ENCODE measurements at places on chromosomes 16 and 17.

DNA sequence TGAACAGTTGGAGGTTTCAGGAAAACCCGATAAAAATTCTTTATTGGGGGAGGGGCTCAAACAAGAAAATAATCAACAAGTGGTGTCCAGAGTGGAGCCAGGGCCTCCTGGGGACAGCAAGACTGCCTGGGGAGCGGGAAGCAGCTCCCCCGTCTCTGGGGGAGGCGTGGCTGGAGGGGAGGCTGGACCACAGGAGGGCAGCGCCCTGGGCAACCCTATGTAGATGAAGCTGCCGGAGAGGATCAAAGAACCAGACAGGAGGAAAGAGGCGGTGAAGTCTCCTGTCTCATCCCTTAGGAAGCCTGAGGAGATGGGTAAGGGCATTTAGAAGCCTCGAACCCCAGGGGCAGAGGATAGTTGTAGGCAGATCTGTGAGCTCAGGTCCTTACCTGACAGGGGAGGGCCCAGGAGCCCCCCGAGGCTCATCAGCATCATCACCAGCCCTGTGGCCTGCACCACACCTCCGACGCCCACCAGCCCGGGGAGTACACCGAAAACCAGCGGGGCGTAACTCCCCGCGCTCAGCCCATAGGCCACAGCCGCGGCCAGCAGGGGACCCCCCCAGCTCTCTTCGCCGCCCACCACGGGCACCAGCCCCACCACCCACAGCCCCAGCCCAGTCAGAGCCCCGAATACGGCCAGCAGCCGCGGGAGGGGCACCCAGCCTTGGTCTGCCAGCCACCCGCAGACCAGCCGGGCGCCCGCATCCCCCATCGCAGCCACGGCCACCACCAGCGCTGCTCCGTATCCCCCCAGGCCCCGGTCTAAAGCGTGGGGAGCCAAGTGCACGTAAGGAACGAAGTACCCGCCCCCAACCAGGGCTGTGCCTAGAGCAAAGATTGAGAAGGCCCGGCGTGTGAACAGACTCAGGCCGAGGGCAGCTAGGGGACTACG is 2.0 kb downstream of the SLC16A11 start:
- DNase-seq = no peak

GRCh38 chr17:41440531-41441033 is at the start of gene KRT38:
Gene KRT38 (minus strand): TSS chr17:41440983. CDS start chr17:41440921, 62 bp downstream.
- DNase-seq = no peak

DNA sequence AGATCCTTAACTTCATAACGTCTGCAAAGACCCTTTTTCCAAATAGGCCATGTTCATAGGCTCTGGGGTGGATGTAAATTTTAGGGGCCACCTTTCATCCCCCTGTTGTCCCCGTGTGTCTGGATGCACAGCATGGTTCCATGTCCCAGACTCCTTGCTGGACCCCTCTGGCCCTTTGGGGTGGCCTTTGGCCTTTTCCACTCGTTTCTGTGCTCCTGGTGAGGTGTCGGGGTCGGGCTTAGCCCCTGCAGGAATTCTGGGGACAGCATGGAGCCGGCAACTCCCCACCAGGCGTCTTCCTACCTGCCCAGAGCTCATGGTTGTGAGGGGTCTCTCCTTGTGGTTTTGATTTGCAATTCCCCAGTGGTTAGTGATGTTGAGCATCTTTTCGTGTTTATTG is 183.5 kb downstream of the SEC14L1 start:
- DNase-seq = no peak

DNA sequence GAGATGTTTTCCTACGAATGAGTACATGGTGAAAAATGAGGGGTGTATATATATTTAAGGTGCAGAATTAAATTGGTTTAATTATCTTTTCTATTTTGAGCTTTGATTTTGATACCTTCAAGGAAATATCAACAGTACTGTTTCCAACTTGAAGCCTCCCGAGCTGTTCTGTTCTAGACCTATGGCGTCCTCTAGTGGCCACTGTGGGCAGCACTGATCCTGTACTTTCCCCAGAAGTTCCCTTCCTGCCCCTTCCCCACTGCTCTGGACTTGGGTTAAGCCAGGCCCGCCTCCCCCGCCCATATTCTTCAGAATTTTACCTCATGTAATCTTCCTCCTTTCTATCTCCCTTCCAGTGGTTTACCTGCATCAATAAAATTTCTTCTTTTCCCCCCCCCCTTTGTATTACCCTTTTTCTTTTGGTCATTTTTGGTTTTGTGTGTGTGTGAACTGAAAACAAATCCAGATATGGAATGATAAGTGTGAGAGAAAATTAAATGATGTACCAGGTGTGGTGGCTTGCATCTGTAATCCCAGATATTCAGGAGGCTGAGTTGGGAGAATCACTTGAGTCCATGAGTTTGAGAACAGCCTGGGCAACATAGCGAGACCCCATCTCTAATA is 1643.5 kb downstream of the TP53TG3F start:
- no peak for DNase-seq

GRCh38 chr16:23110257-23110899 is 38.9 kb downstream of the USP31 start:
- DNase-seq = no peak

DNA sequence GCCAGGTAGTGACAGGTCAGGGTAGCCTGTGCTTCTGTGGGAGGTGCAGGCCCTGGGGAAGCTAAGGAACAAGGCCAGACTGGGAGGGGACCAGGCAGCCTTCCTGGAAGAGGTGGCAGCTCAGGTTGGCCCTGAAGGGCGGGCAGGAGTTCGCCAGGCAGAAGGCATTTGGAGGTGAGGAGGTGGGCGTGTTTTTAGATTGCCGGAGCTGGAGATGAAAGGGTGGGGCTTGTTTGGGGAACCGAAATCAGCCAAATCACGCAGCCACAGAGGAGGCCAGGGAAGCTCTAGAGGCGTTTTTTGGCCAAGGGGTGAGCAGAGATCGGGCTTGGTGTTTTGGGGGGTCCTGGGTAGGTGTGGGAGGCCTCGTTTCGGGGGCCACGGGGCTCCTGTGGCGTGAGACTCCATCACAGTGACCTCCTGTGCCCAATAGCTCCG is 7.6 kb downstream of the ADCY7 start:
- DNase-seq = no peak

DNA sequence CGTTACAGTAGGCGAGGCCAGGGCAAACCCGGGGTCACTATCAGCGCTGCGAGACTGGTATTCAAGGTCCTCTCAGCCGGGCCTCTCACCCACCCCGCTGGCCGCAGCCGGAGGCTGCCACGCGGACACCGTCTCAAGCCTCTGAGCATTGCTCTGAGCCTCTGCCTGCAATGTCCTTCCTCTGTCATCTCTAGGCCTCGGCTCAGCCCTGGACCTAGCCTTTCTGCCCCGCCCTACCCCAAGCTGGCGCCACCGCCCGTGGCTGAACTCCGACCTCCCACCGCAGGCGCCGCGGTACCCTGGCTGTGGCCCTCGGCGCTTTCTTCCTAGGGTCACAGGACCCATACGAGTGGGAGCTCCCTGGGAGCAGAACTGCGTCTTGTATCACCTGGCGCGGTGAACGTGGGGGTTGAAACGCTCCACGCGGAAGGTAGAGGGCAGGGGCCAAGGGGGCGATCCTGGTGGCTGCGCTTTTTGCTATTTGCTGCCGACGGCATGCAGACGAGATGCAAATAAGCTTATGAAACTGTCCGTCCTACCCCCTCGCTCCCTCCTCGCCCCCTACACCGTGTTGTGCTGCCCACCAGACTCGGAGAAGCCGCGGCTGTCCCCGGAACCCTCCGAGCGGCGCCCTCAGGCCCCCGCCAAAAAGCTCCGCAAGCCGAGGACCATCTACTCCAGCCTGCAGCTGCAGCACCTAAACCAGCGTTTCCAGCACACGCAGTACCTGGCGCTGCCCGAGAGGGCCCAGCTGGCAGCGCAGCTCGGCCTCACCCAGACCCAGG is 3.7 kb downstream of the DLX4 start:
- no peak for DNase-seq

DNA sequence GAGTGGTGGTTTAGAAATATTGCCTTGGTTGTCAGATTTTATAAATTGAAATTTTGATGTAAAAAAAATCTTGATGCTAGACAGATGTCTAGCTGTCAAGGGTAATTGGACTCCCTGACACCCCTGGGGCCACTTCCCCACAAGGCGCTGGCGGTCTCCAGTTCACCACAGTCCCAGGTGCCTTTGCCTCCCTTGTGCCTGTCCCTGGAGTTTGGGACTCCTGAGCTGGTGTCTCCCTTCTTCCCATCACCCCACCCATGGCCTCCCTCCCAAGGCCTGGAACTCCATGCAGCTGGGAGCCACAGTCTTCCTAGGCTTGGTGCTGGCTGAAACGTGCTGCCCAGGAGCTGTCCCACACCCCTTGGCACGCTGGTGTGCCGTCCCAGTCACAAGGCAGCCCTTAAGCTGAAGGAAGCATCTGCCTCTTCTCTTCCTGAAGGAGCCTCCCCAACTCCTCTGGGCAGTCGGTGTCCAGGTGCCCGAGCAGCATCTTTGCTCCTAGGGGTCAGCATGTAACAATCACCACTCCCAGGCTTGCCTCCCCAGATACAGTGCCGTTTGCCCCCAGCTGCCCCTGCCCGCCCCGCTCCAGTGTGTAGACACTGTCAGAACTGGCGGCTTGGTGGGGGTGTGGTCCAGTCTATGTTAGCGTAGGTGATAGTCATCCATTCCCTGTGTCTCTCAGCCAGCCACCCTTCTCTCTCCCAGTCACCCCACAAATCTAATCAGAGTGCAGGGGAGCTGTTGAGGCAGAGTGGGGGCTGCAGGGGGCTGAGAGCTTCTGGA is 26.2 kb downstream of the POLR3E start:
- no peak for DNase-seq

DNA sequence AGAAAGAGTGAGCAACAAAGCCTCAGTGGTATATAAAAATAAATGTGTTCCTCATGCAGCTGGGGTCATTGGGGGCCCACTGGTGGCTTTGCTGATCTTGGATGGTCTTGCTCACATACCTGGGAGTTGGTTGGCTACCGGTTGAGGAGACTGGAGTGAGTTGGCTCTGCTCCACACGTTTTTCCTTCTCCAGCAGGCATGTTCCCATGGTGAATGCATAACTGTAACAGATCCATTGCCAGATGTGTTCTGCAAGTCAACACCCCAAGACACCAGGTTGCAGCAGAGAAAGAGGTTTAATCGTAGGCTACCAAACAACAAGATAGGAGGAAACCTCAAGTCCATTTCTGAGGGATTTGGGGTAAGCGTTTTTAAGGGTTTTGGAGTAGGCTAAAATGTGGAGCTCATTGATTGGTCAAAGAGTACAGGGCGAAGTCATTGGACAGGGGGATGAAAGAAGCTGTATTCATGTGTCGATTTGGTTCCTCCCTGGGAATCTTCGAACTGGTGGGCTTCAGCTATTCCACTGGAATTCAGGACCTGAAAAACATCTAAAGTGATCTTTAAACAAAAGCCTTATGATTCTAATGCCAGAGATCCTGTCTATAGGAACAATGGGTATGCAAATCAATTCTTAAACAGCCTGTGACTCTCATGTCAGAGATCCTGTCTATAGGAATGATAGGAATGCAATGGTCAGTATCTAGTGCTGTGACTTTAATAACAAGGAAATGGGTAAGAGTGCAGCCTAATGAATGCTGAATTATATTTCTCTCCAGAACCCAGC is 467.5 kb upstream of the C16orf82 start:
- no peak for DNase-seq

DNA sequence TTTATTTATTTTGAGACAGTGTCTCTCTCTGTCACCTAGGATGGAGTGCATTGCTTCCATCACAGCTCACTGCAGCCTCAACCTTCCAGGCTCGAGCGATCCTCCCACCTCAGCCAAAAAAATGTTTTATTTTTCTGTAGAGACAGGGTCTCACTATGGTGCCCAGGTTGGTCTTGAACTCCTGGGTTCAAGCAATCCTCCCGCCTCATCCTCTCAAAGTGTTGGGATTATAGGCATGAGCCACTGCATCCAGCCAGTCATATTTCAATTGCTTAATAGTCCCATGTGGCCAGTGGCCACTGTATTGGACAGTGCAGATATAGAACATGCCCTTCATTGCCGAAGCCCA is 15.3 kb downstream of the TMC7 start:
- DNase-seq = no peak

DNA sequence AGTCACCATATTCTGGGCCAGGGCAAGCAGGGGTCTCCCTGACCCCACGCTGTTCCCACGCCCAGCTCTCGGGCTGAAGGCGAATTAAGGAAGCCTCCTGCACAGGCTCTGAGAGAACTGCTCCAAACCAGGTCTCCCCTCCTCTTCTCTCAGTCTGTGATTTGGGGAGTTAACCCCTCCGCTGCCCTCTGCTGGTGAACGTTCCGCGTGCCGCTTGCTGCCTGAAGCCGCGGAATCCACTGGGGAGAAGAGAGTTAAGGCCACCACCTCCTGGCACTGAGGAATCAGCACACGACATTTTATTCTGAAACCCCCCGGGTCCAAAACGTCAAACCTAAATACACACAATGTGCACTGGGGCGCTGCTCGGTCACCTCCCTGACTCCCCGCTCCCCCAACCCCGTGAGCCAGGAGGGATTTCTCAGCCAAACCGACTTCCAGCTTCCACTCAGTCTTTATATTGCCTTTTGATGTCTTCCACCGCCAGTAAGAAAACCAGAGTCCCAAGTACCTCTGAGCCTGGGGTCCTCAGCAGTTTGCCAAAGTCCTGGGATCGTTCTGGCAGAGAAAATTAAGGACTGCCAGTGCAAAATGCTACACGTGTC is 54.4 kb upstream of the RCVRN start:
- DNase-seq = no peak

- DNase-seq = no peak
Measured at GRCh38 chr16:87926246-87927194, 9.8 kb downstream of the CA5A start.

DNA sequence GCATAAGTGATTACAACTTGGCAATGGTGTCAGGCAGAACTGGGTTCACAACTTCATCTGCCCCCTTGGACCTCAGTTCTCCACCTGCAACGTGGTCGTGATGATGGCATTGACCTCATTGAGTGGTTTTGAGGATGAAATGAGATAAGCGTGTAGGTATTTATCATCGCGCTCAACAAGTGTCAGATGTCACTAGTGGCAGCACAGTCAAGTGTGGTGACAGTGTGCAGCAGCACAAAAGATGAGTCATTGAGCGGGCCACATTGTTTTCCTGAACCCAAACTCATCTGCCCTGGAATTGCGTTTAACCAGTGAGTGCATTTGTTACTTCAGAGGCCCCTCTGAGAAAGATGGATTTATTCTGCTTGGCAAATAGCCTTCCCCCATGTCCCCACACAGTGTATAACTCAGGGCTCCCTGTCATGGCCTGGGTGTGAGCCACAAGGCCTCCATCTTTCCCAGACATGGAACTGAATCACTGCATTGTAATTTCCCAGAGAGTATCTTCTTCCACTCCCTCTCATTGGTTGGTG is 20.9 kb downstream of the IRX3 start:
- no peak for DNase-seq

GRCh38 chr17:76405967-76406647 is 21.7 kb downstream of the SPHK1 start:
- DNase-seq = no peak

GRCh38 chr17:51646539-51646938 is 386.2 kb downstream of the UTP18 start:
- DNase-seq = no peak

DNA sequence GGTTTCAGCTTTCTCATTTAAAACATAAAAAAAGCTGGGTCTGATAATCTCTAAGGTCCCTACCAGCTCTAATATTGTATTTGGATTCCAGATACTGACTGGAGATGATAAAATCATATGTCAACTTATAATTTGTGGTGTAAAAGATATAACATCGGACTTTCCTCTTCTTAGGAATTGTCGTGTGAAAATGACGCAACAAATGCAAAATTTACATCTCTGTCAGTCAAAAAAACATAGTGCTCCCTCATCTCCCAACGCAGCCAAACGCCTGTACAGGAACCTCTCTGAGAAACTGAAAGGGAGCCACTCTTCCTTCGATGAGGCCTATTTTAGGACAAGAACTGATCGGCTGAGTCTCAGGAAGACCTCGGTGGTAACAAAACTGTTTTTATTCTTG is 197.3 kb downstream of the ANKFN1 start:
- no peak for DNase-seq
